ENCODE measurements at places on chromosomes 1 and 21.

- DNase-seq: no peak
These were observed 82.8 kb downstream of the DISP1 start for GRCh38 chr1:222897527-222898190.

DNA sequence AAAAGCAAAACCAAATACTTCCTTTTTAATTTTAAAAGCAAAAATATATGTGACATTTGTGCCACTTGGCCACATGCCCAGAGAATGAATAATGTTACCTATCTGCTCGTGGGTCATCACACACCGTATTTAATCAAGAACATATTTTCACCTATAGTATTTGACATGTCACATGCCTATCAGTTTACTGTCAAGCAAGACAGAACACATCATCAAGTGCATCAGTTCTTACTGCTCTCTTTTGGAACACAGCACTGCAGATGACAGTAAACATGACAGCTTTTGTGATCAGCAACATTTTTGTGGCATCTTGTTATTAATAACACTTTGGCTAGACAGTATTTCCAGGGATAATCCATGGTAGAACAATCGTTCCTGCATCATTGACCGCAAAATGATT, 134.4 kb downstream of the LRRC7 start:
- no peak for DNase-seq

- no peak for DNase-seq
These were observed 119.1 kb downstream of the RGS7 start for GRCh38 chr1:241237873-241238272.

DNA sequence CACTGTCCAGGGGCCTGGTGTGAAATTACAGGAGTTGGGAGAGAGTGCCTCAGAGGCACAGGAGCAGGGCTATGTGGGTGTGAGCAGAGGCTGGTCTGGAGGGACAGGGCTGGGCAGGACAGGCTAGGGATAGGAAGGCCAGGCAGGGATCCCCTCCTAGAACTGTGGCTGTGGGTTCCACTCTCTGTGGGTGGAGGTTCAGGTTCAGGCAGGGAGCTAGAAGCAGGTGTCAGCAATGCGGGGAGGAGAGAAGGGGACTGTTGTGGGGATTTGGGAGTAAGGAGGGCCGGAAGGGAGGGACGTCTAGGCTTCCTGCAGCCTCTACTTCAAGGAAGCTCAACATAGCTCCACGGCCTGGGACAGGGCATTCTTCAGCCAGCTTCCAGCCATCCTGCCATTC, 8.3 kb upstream of the GPR61 start:
- no peak for DNase-seq

- DNase-seq: no peak
These were observed 2.4 kb downstream of the CAPN9 start for GRCh38 chr1:230749635-230750034.

DNA sequence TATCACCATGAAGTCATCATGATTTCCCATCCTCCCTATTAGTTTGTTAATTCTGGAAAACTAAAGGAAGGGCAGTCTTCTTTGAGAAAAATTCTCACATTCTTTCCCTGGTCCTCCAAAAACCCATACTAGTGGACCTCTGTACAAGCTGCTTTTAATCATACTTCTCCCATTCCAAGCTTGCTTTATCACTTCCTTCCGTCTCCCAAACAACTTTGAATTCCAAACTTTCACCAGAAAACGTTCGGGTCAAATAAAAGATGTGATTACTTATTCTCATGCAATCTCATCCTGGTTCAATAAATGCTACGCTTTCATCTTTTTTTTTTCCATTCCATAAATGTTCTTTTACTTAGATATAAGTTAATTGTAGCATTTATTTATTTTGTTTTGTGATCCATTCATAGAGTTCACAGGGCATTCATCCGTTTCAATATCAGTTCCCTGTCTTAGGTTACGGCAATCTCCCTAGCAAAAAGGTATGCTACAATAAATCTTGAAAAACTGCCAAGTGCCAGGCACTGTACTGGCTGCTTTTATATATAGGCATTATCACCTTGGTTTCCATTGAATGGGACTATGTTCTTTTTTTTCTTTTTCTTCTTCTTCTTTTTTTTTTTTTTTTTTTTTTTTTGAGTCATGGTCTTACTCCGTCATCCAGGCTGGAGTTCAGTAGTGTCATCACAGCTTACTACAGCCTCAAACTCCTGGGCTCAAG, 100.2 kb upstream of the GREM2 start:
- no peak for DNase-seq

DNA sequence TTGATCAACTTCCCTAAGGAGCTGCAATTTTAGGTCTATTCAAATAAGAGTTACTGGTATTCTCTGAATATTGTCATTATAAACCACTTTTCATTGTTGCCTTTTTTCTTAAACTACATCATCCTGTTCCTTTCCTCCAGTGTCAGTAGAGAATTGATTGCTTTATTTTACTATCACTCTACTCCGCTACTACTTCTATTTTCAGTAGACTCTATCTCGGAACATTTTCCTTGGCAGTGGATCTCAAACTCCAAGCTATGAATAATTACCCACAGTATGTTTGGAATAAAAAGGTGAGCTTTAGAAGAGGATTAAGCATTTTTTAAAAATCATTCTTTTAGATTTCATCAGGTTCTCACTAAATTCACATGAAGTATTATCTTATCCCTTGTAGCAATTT, 224.9 kb downstream of the GREM2 start:
- no peak for DNase-seq

- DNase-seq: no peak
These were observed 48.0 kb downstream of the DNAI4 start for GRCh38 chr1:66876664-66877063.

DNA sequence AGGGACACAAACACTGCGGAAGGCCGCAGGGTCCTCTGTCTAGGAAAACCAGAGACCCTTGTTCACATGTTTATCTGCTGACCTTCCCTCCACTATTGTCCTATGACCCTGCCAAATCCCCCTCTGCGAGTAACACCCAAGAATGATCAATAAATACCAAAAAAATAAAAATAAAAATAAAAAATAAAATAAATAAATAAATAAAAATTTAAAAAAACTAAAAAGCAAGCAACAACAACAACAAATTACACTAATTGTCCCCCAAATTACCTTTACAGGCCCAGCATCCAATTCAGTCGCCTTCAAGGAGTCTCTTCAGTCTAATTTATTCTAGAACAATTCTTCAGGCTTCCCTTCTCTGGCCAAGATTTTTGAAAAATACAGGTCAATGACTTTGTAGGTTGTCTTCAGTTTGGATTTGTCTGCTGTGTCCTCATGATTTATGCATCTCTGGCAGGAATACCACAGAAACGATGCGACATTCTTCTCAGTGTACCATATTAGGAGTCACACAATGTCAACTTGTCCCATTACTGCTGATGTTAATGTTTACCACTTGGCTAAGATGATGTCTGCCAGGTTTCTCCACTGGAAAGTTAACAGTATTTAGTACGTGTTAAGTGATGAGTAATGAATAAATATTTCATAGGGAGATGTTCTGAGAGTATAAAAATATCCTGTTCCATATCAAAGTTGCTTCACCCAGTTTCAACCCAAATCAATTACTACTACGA, 20.3 kb upstream of the BMP8B start:
- DNase-seq: no peak

GRCh38 chr1:25829046-25829445, 9.3 kb downstream of the MTFR1L start:
- no peak for DNase-seq

DNA sequence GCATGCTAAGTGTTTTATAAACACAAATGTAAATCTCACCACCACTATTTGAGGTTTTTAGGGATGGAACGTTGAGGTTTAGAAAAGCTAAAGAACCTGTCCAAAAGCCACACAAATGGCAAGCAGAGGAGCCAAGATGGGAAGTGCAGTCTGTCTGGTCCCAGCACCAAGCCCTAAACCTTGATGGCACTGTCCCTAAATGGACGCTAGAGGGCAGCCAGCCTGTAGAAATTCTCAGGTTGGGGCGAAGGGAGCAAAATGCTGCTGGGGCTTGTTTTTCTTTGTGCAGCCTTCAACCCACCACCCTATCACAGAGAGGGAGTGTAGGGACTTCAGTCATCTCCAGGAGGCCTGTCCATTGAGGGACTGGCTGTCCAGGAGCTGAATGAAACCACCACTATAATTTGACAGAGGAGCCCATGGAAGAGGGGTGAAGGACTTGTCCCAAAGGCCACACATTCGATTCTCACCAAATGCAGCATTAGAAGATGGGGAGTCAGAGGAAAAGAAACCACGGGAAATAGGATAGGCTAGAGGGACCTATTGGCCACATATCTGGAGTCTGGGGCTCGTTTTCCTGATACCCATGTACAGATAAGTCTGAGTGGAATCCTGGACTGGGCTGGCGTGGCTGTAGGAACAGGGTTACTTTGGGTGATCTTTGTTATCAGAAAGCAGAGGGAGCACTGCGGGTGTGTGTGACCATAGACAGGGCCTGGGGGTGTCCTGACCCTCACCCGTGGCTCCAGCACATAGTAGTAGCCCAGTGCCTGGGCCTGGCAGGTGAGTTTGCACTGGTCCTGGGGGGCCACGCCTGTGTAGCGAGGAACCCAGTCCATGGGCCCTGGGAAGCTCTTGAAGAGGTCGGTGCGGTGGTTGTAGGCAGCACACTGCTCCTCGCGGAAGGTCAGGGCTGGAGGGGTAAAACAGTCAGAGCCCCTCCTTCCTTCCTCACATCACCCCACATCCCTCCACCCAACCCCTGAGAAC, 6.1 kb downstream of the ADAMTS4 start:
- no peak for DNase-seq

GRCh38 chr1:119987112-119987511, 82.3 kb downstream of the NOTCH2 start:
- no peak for DNase-seq

DNA sequence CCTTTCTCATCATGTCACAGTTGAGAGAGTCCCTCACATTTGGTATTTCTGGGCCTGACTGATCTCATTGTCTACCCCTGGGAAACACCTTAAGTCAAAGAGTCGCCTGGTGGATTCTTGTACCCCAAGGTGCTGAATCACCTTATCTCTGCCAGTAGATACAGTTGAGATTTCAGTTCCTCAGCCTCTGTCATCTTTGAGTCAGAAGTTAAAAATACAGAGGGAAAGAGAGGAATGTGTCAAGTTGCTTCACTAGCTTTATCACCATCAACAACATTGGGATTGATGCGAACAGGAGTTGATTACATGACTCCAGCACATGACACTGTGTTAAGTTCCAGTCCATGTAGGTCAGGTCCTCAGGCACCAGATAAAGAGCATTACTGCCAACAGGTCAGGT, 513.0 kb downstream of the NUF2 start:
- no peak for DNase-seq

DNA sequence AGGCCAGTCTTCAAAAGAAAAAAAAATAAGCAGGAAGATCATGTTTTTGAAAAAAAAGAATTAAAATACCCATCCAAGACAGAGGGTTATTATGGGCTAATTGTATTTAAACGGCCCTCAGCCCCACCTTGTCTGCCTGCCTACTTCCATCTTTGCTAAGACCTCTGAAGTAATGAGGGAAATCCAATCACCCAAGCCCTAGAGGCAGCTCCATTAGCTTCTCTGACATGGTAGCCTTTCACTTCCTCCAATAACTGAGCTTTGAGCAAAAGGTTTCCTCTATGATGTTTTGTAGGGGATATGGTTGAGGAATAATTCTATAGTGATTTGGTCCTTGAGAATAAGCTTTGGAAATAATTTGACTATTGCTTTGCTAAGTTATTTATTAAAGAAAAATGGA, 178.2 kb upstream of the SGIP1 start:
- DNase-seq: no peak

- DNase-seq: no peak
These were observed 317.1 kb downstream of the DPYD start for GRCh38 chr1:97603776-97604175.

DNA sequence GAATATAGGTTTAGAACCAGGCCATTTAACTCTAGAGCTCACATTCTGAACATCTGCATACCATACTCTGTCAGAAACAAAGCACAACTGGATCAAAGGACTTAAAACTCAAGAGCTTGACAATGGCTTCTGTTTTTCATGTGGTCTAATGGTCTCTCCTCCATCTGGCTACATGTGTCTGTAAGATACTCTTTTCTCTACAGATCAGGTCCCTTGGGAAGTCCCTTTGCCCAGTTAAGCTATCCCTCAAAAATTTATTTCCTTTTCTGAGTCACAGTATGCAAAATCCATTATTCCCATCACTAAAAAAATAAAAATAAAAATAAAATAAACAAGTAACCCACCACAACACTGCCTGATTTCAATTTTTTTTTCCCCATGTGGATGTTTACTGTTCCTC, 357.0 kb upstream of the PRMT6 start:
- no peak for DNase-seq

DNA sequence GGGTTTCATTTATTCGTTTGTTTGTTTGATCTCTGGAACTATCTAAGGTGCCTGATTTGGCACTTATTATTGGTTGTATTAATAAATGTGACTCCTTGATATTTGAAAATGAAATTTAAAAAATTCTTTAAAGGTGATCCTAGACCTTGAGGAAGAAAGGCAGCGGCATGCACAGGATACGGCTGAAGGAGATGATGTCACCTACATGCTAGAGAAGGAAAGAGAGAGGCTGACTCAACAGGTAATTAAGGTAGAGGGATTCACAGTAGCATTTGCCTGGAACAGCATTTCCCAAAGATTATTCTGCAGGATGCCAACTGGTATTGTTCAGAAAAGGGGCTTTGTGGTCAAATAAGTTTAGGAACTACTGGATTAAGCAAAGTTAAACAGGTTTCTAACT, 54.4 kb upstream of the WNT2B start:
- no peak for DNase-seq
